ENCODE measurements at places on chromosomes 2 and 18. TPM values are rescaled to one million over a fixed set of nuclear protein-coding genes. Genes with fewer than 3 reads are reported as not detected.
A peak's percentile ranks its signal among the peaks of the same experiment; 100 is the strongest.

RNF125 gene
- 12.0 TPM for total RNA-seq

MAP2 gene
- total RNA-seq = 22.4 TPM

DNA sequence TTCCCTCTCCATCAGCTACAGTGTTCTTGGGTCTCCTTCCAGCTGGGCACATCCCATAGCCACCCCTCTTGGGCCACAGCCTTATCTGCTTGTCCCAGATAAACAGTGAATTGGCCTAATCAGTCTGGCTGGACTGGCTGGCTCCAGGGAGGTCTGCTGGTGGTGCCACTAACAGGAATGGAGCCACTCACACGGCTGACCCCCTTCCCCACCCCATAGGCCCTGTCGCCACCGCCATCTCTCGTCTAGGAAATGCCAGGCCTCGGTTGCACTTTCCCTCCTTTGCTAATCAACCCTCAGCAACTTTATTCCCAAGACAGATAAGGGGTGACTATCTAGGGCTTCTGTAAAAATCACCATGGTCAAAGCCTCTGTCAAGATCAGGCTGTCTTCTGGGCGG lies 23.0 kb upstream of the TNP1 start:
- DNase-seq = no peak
- no peak overlapping the region for H3K27ac ChIP-seq
- H3K4me3 ChIP-seq = no peak overlapping the region

GRCh38 chr2:179349670-179350303 lies 85.2 kb upstream of the SESTD1 start:
- no peak overlapping the region for H3K4me3 ChIP-seq
- H3K27ac ChIP-seq = no peak overlapping the region
- H3K27me3 ChIP-seq = no peaks in the 10 kb centered on the region
- DNase-seq = no peak

MC2R gene
- not detected for total RNA-seq

DNA sequence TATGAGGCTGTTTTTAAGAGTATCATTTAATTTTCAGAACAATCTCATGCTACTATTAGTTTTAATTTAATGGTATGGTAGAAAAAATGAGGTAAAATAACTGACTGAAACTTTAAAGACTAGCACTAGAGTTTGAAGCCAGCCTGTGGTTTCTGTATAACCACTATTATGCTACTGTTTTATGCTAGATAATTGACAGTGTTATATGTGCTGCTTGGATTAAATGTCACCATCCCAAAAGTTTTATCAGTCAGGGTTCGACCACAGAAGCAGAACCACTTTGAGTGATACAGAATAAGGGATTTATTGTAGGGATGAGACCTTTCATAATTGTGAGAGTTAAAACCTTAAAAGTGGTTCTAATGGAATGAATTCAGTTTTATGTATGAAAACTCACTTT lies 271.6 kb downstream of the PTGR3 start:
- H3K27ac ChIP-seq = no peak overlapping the region
- no peaks in the 10 kb centered on the region for H3K27me3 ChIP-seq
- no peak for DNase-seq
- no peaks in the 10 kb centered on the region for H3K4me1 ChIP-seq

DNA sequence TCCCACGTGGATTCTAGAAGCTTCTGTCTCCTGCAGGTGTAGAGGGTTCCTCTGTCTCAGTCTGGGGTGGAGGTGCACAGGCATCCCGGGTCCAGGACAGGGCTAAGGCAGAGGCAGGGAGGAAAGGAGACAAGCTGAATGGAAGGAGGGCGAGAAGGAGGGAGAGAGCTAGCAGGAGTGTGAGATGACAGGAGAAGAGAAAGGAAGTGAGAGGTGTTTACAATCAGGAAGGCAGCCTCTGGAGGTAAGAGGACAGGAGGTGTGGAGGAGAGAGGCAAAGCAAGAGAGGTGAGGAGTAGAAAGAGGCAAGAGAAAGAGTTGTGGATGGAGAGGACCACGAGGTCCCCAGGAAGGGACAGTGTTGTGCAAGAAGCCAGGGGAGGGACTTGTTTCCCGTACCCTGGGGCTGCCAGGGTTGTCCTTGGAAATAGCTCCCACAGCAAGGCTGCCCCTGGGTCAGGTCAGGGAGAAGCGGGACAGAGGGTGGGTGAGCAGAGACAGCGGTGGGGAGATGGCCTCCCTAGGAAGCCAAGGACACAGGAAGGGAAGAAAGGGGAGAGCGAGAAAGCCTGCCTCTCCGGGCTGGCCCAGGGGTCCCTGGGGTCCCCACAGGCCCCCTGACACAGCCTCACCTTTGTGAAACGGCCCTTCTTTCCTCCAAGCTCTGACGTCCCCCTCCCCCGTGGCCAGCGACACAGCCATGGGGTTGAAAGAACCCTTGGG lies 136.9 kb downstream of the CYP26B1 start:
- DNase-seq = no peak
- no peak overlapping the region for H3K27ac ChIP-seq
- no peak overlapping the region for H3K4me3 ChIP-seq
- no peaks in the 10 kb centered on the region for H3K4me1 ChIP-seq
- H3K27me3 ChIP-seq = no peaks in the 10 kb centered on the region

SETBP1 gene
- total RNA-seq = 40.8 TPM

DNA sequence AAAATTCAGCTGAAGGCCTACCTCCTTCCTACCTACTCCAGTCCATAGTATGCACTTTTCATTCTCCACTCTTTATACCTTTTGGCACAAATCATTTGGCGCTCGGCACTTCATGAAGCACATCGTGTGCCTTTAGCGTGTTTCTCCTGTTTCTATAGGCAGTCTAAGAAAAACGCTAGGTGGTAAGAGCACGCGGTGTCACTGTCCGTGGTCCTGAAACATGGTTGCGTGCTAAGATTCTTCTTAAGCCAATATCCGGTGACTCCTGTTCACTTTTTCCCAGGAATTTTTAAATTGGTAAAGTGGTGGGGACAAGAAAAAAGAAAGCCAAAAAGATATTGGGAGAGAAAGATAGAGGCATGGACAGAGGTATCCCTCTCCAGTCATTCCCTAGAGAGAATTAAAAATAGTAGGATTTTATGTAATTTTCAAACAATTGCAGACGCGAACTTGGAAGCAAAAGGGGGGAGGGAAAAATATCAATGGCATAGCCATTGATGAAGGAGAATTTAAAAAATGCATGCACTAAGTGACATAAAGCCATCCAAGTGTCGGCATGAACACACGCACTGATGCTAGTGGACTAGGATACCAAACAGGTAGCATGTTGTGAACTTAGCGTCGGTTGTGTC lies 1.4 kb upstream of the CTNNA2 start:
- no peaks in the 10 kb centered on the region for H3K36me3 ChIP-seq
- H3K4me3 ChIP-seq = no peak overlapping the region
- H3K4me1 ChIP-seq = no peaks in the 10 kb centered on the region

DNA sequence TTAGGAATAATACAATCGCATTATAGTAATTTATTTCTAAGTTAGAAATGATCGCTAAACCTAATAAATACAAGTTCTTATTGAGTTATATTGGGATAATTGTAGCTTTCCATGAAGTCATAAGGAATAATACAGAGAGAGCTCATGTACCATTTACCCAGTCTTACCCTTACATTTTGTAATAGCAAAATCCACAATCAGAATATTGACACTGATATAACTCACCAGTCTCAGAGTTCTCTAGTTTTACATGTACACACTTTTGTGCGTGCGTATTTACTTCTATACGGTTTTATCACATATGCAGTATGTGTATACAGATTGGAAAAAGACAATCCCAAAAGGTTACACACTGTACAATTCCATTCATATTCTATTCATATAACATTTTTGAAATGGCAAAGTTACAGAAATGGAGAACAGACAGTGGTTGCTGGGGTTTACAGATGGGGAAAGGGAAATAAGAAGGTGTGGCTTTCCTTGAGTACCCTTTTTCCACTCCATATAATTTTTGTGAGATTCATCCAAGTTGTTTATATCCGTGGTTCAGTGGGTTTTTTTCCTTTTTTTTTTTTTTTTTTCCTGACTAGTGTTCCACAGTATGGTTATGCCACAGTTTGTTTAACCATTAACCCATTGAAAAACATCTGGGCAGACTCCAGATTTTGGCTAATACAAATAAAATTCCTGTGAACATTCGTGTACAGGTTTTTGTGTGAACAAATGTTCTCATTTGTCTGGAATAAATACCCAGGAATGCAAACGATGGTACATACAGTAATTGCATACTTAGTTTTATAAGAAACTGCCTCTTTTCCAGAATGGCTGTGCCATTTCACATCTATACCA lies 117.2 kb downstream of the HNMT start:
- H3K4me3 ChIP-seq = no peak overlapping the region
- H3K4me1 ChIP-seq = no peaks in the 10 kb centered on the region
- no peak overlapping the region for H3K27ac ChIP-seq
- no peak for DNase-seq

DNA sequence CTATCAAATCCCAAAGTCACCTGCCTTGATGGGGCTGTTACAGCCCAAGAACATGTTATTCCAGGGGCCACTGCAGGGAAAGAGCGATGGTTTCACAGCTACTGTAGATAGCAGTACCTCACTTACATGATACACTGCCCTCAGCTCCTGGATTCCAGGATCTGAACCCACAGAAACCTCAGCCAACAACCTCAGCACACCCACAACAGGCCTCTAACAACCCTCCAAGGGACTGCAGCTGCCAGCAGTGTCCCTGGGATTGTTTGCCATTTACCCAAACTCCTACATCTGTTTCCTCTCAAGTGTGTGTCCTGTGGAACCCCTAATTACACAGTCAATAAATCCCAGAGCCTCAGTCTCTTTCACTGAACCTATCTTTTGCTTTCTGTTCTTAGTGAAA lies 28.2 kb downstream of the OSBPL1A start:
- no peak for DNase-seq
- H3K27me3 ChIP-seq = no peaks in the 10 kb centered on the region
- no peaks in the 10 kb centered on the region for H3K4me1 ChIP-seq
- H3K4me3 ChIP-seq = no peak overlapping the region
- peaks cover 15% of the 10 kb centered on the region for H3K36me3 ChIP-seq
- no peak overlapping the region for H3K27ac ChIP-seq

GRCh38 chr2:236935083-236935482 lies 150.6 kb upstream of the COPS8 start:
- no peak for DNase-seq
- no peaks in the 10 kb centered on the region for H3K4me1 ChIP-seq
- H3K27ac ChIP-seq = no peak overlapping the region
- no peak overlapping the region for H3K4me3 ChIP-seq
- H3K27me3 ChIP-seq = no peaks in the 10 kb centered on the region
- no peaks in the 10 kb centered on the region for H3K36me3 ChIP-seq

- no peak overlapping the region for H3K4me3 ChIP-seq
- no peaks in the 10 kb centered on the region for H3K27me3 ChIP-seq
- DNase-seq = no peak
Measured at GRCh38 chr2:142048581-142048980, 82.2 kb downstream of the LRP1B start.

TBC1D8 gene
- total RNA-seq = 42.9 TPM

DNA sequence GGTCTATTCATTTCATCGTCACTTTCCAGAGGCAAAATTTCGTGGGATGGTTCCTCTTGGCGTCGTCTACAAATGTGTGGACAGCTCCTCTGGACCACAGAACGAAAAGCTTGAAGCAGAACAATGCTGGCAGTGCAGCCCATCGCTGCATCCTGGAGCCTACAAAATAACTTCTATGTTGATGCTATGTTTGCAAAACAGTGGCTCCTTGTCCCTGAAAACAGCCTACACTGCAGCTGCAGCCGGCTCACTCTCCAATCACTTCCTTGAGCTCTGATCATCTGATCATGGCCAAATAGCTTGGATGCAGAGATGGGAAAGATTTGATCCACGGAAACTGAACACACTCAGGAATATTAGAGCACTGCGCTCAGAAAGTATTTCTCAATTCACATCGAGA lies 60.0 kb downstream of the DOCK10 start:
- no peaks in the 10 kb centered on the region for H3K36me3 ChIP-seq
- peak overlapping the region; percentile 88 for H3K27ac ChIP-seq
- H3K4me1 ChIP-seq = peaks cover 6% of the 10 kb centered on the region
- H3K27me3 ChIP-seq = no peaks in the 10 kb centered on the region
- DNase-seq = no peak
- H3K4me3 ChIP-seq = peak overlapping the region; percentile 24

GRCh38 chr2:55843096-55843993 lies 80.2 kb downstream of the EFEMP1 start:
- no peak overlapping the region for H3K4me3 ChIP-seq
- no peaks in the 10 kb centered on the region for H3K36me3 ChIP-seq
- no peaks in the 10 kb centered on the region for H3K27me3 ChIP-seq
- H3K27ac ChIP-seq = no peak overlapping the region
- DNase-seq = no peak

DNA sequence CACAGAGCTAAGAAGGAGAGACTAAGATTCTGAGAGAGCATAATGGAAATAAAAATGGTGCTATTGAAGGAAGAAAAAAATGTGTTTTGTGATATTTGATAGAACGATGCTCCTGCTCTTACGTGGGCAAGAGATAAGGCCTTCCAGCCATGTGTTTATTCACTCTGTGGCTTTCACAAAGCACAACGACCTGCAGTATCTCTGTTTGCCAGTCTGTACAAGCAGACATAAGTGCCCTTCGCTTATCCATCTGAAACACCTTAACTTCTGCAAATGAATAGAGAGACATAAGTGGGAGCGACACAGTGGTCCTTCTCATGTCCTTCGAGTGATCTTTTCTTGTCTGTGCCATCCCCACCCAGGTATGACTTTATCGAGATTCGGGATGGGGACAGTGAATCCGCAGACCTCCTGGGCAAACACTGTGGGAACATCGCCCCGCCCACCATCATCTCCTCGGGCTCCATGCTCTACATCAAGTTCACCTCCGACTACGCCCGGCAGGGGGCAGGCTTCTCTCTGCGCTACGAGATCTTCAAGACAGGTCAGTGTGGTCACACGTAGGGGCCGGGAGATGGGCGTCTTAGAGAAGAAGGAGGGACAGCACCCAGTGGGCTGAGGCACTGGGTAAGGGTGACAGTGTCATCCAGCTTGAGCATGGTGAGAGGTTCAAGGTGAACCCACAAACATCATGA lies 33.7 kb downstream of the NRP2 start:
- no peak overlapping the region for H3K4me3 ChIP-seq
- peaks cover 38% of the 10 kb centered on the region for H3K4me1 ChIP-seq
- peak overlapping the region; percentile 84 for H3K27ac ChIP-seq

GRCh38 chr18:23859466-23860336 lies 154.9 kb upstream of the TTC39C start:
- peaks cover 24% of the 10 kb centered on the region for H3K4me1 ChIP-seq
- peaks cover 37% of the 10 kb centered on the region for H3K36me3 ChIP-seq
- DNase-seq = no peak
- H3K4me3 ChIP-seq = no peak overlapping the region

GATA6 gene
- 6.0 TPM for total RNA-seq

- no peaks in the 10 kb centered on the region for H3K36me3 ChIP-seq
- no peak for DNase-seq
- no peak overlapping the region for H3K4me3 ChIP-seq
- H3K27me3 ChIP-seq = no peaks in the 10 kb centered on the region
- H3K4me1 ChIP-seq = no peaks in the 10 kb centered on the region
- no peak overlapping the region for H3K27ac ChIP-seq
Measured at GRCh38 chr2:49131801-49132200, 22.5 kb downstream of the FSHR start.

GRCh38 chr2:241849616-241850543 lies 8.8 kb downstream of the PDCD1 start:
- no peak for DNase-seq
- H3K4me3 ChIP-seq = no peak overlapping the region
- H3K4me1 ChIP-seq = no peaks in the 10 kb centered on the region
- H3K27me3 ChIP-seq = peaks cover 3% of the 10 kb centered on the region

- no peak for DNase-seq
- H3K27ac ChIP-seq = no peak overlapping the region
- no peaks in the 10 kb centered on the region for H3K27me3 ChIP-seq
Measured at GRCh38 chr18:36567800-36568199, 261.0 kb downstream of the TPGS2 start.

- no peak overlapping the region for H3K4me3 ChIP-seq
- H3K36me3 ChIP-seq = peaks cover 59% of the 10 kb centered on the region
- DNase-seq = no peak
- H3K27me3 ChIP-seq = no peaks in the 10 kb centered on the region
Measured at GRCh38 chr2:219506802-219507526, 7.3 kb upstream of the ASIC4 start.

Data from tibial nerve (tissue), 4 donors.